ENCODE measurements at places on chromosomes 13 and 19. TPM values are rescaled to one million over a fixed set of nuclear protein-coding genes. Genes with fewer than 3 reads are reported as not detected.

NKPD1 gene
- total RNA-seq = 0.13 TPM

AMH gene
- 2.3 TPM for total RNA-seq

MYDGF gene
- 194 TPM for total RNA-seq

KIR2DL1 gene
- total RNA-seq = not detected

CEACAM20 gene
- total RNA-seq = not detected

RTBDN gene
- not detected for total RNA-seq

MBD3L2B gene
- total RNA-seq = 0.16 TPM

C5AR1 gene
- not detected for total RNA-seq

PRSS57 gene
- not detected for total RNA-seq

NXNL1 gene
- total RNA-seq = not detected

ZGLP1 gene
- total RNA-seq = 0.44 TPM

ZNF610 gene
- total RNA-seq = 3.2 TPM

GRK1 gene
- total RNA-seq = 0.44 TPM

INAFM1 gene
- 1.1 TPM for total RNA-seq

Measured in bladder microvascular endothelial cell (primary cell).